NCI-H526 treated with DMSO at 0.1 percent for 48 hours (cell line): ENCODE measurements at places on chromosomes 2 and 18.

- DNase-seq = no peak
Observed at GRCh38 chr2:60437080-60437696, 116.3 kb downstream of the BCL11A start.

DNA sequence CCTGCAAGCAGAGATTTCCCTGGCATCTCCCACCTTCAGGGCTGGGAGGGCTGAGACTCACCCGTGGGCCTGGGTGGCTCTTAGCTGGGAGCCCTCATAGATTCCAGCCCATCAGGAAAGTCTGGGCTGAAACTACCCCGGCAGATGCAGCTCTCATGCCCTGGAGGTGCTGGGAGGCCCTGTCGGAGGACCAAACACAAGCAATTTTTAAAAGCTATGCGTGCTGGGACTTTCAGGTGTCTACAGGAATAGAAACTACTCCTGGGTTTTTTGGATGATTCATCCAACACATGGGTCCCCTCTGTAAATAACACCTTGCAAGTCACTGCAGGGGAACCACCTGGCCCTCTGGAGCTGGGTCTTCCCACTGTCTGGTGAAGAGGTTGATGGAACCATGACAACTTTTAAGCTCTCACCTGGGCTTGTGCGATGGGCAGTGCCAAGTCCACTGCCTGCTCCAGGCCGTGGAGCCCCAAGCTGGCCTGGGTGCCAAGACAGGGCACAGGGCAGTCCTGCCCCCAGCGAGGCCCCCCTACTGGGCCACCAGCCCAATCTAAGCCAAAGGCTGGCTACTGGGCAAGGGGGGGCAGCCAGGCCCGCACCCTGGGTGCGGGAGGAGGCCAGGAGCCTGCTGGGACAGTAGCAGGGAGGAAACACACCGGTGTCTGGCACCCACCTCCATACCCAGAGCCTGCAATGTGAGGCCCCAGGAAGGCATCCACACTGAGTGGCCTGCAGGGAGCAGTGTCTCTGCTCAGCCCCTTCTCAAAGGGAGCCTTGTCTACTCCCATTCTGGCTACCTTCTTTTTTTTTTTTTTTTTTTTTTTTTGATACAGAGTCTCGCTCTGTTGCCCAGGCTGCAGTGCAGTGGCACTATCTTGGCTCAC lies 1.1 kb upstream of the GPR55 start:
- DNase-seq = no peak

DNA sequence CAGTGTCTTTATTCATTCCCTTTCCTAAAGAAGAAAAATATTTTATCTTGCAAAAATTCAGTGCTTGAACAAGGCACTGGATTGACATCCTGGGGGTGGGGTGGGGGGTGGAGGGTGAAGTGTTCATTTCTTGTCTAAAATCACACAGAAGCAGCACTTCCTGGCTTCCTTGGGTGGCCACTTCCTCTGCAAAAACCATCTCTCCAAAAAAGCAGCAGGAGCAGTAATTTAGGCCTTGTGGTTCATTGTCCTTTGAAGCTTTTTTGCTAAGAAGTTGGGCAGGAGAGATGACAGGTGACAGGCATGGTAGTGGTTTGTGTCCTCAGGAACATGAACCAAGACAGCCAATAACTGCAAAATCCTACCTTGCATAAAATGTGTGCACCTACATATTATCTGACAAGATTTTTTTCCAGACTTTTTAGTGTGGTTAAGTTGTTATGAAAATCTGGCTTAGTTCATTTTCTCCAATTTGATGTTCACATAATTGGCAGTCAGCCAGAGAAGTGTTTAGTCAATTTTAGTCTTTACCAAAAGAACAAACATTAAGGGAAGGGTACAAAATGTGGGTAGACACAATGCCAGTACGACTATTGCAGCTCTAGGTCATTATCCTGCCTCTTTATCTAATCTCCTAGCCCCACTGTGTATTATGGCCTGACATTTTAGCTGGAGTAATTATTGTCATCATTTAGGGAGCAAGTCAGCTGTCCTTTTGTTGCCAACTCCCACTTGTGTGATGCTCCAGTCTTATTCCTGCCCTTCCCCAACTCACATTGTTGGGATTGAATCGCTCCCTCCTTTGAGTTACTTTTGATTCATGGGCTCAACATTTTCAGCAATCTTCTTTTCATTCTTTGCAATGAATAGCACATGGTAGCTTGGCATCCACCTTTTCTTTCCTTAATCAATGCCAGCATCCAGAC lies 177.2 kb downstream of the MYO3B start:
- DNase-seq = no peak

GRCh38 chr2:103977668-103978067 lies 876.2 kb upstream of the POU3F3 start:
- no peak for DNase-seq

- DNase-seq = peak; percentile 97
Observed at GRCh38 chr2:231764760-231765159, 16.3 kb downstream of the PDE6D start.

- DNase-seq = no peak
Observed at GRCh38 chr2:73101626-73102256, 11.0 kb downstream of the RAB11FIP5 start.

- no peak for DNase-seq
Observed at GRCh38 chr2:85886590-85886989, 2.2 kb downstream of the ST3GAL5 start.

- no peak for DNase-seq
Observed at GRCh38 chr2:158542577-158542976, 85.8 kb downstream of the PKP4 start.
